Activated effector memory CD4-positive, alpha-beta T cell treated with anti-CD3 and anti-CD28 coated beads, Interleukin-2, amount 50 U/mL, for 16 hours (primary cell): ENCODE measurements at places on chromosomes 5 and 9.

DNA sequence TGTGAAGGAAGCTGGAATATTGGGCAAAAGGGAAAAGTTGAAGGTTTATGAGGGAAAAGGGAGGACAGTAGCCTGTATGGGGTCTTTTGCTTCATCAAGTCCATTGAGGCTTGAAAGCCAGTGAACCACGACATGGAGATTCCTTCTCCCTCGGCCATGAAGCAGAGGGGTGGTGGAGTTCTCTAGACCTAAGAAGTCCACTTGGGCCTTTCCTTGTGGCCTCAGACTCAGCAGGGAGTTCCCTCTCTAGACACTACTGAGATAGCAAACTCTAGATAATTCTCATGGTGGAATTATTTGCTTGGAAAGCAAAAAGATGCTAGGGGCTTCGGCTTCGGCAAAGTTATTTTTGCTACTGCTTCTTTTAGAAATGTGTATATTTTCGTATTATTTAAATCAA lies 78.5 kb downstream of the FOXD1 start:
- DNase-seq, result no peak

DNA sequence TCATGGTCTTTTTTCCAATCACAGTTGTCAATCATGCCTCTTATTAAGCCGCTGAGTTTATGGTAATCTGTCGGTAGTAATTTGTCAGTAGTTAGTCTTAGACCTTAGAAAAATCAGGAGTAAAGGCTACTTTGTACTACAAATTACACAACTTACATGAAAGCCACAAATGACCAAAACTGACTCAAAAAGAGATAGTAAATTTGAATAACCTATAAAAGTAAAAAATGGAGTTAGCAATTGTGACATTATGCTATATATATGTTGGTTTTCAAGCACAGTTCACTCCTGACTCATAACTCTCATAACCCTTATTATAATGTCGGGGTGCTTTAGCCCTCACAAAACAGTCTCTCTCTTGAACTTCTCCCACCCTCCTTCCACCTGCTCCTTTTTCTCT lies 251.8 kb downstream of the ROR2 start:
- no peak for DNase-seq

DNA sequence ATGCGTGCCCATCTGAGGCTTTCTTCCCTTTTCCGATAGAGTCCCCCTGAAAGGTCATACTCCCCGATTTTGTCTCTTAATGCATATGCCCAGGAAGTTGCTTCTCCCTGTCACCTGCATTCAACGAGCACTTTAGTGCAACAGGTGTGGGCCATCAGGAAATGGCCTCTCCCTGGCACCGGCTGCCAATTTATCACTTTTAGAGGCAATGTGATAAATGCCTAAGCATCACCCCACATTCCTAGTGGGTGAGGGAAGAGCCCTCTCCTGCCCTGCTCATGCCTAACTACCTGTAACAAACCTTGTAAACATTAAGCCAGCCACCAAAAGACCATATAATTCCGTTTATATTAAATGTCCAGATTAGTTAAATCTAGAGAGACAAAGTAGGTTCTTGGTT lies 1.1 kb upstream of the SNAPC3 start:
- DNase-seq, result no peak

DNA sequence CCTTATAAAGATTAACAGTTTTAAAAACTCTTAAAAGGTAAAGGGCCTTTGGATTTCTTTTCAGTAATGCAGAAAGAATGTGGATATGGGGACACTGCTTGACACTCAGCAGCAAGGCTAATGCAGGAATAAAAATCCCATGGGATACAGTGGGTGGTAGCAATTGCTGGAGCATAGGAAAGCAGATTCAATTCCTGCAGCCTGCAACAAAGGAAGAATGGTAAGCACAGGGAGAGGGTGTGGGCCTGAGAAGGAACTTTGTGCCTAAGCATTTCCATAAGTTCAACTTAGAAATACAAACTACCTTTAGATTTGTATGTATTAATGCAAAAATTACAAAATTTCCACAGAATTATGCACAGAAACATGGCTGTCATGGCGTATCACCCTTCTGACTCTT lies 65.8 kb upstream of the CDK5RAP2 start:
- no peak for DNase-seq

DNA sequence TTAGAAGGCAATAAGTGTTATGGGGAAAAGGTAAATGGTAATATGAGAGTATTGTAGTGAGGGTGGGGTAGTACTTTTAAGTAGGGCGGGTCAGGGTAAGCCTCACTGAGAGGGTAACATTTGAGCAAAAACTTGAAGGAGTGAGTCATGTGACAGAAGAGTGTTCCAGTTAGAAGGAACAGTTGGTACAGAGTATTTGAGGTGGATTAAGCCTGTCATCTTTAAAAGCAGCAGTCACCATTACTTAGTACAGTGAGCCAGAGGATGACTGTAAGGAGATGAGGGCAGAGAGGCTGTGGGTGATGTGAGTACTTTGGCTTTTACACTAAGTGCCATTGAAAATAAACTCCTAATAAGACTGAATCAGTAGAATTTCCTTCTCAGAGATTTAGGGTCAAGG lies 54.8 kb downstream of the UBAP1 start:
- no peak for DNase-seq

DNA sequence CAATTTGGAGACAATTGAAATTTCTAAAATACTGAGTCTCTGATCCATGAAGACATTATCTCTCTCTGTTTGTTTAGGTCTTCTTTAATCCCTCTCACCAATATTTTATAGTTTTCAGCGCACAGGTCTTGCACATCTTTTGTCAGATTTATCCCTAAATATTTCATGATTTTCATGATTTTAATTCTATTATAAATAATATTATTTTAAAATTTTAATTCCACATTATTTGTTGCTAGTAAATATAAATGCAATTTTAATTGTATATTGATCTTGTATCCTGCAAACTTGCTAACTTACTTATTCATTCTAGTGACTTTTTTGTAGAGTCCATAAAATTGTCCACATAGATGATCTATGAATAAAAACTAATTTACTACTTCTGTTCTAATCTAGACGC lies 112.6 kb upstream of the TNPO1 start:
- DNase-seq, result no peak

- peak; percentile 34 for DNase-seq
These were observed 243.2 kb downstream of the FSTL4 start for GRCh38 chr5:133368916-133369783.

DNA sequence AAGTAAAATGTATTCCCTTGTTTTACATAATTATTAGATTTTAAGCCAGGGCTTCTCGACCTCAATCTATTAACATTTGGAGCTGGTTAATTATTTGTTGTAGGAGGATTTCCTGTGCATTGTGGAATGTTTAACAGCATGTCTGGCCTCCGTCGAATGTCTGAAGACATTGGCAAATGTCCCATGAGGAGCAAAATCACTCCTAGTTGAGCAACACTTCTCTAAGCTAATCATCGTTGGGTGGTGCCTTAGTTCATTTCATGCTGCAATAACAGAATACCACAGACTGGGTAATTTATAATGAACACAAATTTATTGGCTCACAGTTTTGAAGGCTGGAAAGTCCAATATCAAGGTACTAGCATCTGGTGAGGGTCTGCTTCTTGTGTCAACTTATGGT lies 13.4 kb upstream of the VPS13A start:
- no peak for DNase-seq
